ENCODE measurements at places on chromosomes 3 and 15.

- no peak for DNase-seq
Observed at GRCh38 chr3:11034309-11034985, 41.9 kb downstream of the SLC6A1 start.

GRCh38 chr15:96500508-96500907, 170.0 kb downstream of the NR2F2 start:
- DNase-seq, result no peak

DNA sequence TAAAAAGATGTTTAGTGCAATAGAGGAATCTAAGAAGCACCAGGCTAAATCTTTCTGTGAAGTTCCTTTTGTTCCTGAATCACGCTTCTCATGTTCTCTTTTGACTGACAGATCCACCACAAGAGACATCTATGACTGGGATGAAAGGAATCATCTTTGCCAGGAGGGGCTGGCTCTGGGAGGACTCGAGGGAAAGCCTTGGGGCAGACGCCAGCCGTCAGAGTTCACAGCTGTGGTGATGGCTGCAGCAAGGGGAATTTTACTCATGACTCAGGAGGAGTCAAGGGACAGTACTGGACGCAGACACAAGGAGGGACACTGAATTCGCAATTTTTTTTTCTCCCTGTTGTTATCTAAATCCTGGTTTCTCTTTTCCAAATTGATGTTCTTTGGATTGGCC, 38.7 kb downstream of the C3orf38 start:
- no peak for DNase-seq

- no peak for DNase-seq
Observed at GRCh38 chr3:100769693-100770092, 60.4 kb downstream of the TFG start.

- DNase-seq, result no peak
Observed at GRCh38 chr3:33372218-33373081, 67.8 kb downstream of the UBP1 start.

GRCh38 chr3:20837676-20838302, 651.8 kb upstream of the SGO1 start:
- no peak for DNase-seq

GRCh38 chr15:84715441-84716035, 401 bp downstream of the SEC11A start:
- DNase-seq, result no peak

GRCh38 chr3:72571638-72572114, 276.6 kb downstream of the SHQ1 start:
- no peak for DNase-seq

GRCh38 chr3:42510325-42510724, 7.9 kb downstream of the VIPR1 start:
- DNase-seq, result no peak
